AG10803 (cell line): ENCODE measurements at places on chromosomes 6 and 20.
A peak's percentile ranks its signal among the peaks of the same experiment; 100 is the strongest.

DNA sequence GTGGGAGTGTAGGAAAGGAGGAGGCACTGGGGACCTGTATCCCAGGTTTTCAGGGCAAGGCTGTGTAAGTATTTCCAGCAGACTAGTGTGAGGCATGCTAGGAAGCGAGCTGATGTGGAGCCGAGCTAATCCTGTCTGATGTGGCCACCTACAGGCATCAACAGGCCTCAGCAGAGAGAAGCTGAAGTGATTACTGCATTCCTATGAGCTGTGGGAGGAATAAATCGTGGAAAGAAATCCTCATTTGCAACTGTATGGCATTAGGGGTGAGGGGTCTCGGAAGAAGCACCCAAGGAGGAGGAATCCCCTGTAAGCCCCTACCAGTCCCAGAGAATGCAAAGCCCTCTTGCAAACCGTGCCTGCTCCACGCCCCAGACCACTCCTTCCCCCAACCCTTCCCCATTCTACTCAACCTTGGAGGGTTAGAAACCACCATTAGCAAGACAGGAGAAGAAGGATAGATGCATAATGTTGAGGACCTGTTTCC, 41.6 kb downstream of the C6orf15 start:
- DNase-seq, result peak; percentile 82

DNA sequence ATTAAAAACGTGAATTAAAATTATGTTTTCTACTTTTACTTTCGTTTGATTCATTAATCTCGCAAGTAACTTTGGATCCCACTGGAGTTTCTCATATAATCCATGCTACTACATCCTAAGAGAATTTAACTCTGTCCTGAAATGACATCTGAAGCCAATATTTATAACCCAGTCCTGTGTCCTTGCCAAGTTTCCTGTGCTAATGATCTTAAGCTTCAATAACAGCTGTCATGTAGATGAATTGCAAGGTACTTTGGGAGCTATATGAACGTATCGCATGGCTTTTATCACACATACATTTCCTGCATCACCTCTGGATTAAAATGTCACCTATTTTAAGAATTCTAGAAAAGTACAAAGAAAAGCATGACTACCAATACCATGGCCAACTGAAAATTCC, 833.8 kb upstream of the CITED2 start:
- DNase-seq, result no peak

- DNase-seq, result no peak
Observed at GRCh38 chr20:58995461-58996225, 11.4 kb downstream of the CTSZ start.

GRCh38 chr6:83808926-83809325, 44.2 kb upstream of the RIPPLY2 start:
- DNase-seq, result no peak

DNA sequence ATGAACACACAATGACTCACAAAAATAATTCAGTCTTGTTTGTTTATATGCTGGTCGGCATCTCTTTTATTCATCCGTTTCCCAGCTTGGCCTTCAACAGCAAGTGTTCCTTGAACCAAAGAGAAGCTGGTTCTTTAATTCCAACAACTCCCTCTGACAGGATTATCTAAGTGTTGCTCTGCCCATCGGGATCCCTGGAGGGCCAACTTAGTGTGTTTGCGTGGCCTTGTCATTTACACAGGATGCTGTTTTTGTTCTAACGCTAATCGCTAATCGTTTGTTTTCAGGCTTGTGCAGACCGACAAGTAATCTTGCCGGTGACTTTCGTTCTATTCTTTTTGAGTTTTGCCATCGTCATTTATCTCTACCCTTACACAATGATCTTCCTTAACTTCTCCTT, 267.4 kb upstream of the EXOC2 start:
- DNase-seq, result no peak

- DNase-seq, result no peak
Observed at GRCh38 chr6:14017626-14018475, 93.1 kb downstream of the RNF182 start.

GRCh38 chr6:140253096-140253495, 878.6 kb upstream of the CITED2 start:
- DNase-seq, result peak; percentile 57

GRCh38 chr6:41937861-41938574, 3.6 kb downstream of the CCND3 start:
- DNase-seq, result no peak

DNA sequence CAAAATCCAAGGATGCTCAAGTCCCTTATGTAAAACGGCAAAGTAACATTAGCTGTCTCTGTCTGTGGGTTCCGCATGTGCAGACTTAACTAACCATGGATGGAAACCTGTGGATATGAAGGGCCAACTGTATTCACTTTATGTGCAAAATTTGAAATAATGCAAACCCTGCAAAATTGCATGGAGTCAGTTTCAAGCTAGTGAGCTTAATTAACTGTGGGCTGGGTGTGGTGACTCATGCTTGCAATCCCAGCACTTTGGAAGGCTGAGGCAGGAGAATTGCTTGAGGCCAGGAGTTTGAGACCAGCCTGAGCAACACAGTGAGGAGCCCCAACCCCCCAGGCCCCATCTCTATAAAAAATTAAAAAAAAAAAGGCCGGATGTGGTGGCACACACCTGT, 81.4 kb downstream of the ANKS1A start:
- peak; percentile 20 for DNase-seq

DNA sequence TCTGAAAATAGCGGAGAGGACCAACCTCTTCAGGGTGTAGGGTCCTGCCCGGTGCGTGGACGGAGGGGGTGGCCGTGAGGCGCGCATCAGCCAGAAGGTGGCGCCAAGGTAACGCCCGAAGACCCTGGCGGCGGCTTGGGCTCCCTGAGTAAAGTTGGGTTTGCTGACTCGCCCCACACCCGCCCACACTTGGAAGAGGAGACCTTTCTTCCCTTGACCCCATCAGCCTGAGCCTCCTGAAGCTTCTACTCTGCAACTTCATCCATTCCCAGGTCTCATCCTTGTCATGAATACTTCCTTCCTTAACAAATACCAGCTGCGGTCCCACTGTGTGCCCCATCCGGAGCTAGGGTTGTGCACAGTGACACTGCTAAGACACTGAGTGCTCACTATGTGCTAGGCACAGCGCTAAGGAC, 14.6 kb downstream of the CD40 start:
- peak; percentile 36 for DNase-seq

DNA sequence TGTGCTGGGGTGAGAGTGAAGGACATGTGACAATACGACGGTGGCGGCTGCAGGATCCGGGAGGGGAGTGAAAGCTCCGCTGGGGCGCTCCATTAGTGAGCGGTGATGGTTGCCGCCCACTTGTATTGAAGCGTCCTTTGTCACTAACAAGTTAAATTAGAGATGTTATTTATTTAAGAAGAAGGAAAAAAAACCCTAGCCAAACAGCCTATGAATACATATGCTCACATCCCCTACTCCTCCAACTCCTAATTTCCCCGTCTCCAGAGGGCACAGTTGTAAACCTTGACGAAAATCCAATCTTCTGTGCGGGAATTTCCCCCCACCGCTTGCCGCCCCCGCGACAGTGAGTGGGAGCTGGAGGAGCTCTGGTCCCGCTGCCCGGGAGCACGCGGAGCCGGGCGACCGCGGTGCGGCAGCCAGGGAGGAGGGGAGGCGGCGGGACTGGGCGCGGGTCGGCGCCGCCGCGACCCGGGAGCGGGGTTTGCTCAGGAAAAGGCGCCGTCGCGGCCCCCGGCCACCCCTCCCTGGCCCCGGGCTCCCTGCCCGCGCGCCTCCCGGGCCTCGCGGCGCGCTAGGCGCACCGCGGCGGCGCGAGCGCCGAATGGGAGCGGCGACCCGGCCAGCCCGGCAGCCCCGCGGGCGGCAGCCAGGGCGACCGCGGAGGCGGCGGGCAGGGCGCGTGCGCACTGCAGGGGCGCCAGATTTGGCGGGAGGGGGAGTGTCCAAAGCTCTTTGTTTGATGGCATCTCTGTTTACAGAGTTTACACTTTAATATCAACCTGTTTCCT, at the start of gene MYB:
TSS of gene MYB (plus strand) at position 767 of the 791 bp plus-strand sequence. CDS start 206 bp downstream, outside the sequence.
- peak; percentile 25 for DNase-seq

DNA sequence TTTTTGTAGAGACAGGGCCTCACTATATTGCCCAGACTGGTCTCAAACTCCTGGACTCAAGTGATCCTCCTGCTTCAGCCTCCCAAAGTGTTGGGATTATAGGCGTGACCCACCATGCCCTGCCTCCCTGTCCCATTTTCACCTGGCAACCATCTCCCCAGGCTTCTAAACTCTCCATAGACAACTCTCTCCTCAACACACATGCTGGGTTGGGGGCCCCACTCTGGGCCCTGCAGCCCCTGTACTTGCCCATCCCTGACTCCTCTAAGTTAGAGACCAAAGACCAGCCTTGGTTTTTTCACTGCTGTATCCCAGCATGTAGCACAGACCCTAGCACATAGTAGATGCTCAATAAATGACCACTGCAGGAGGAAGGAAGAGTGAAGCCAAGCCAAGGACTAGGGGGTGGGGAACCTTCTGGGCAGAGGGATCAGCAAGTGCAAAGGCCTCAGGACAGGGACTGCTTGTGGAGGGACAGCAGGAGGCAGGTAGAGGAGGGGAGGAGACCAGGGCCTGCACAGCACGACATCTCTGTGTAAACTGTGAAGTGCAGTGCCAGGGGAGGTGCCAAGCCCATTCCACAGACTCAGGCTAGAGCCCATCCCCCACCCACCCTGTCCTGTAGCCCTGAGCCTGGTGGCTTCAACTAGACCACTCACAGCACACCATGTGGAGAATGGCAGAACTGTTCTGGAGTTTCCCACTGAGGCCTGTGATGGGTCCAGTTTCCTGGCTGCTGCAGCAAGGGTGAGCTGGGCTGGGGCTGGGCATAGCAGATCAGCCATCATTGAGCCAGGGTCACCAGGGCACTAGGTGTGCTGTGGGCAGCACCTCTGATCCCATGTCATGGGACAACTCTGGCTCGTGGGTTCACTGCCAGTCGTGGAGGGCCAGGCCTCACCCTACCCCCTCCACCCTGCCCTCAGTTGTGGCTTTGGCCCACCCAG, 3.4 kb upstream of the SRC start:
- no peak for DNase-seq

- no peak for DNase-seq
Observed at GRCh38 chr20:49987868-49988690, 5.3 kb downstream of the SNAI1 start.

DNA sequence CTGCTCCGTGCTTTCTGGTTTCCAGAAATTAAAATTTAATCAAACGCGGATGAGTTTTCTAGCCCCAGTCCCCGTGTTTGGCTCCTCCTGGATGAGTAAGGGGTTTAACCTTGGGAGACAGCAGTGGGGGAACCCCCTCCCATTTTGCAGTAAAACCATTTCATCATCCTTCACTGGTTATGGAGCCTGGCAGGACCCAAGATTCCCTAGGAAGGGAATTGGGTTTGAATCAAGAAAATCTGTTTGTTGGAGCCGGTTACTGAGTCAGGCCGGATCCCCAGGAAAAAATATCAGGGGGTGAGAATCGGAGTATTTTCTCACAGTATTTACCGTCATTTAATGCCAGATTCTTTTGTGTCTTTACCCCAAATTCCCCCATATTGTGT, 754 bp downstream of the YWHAB start:
- no peak for DNase-seq

DNA sequence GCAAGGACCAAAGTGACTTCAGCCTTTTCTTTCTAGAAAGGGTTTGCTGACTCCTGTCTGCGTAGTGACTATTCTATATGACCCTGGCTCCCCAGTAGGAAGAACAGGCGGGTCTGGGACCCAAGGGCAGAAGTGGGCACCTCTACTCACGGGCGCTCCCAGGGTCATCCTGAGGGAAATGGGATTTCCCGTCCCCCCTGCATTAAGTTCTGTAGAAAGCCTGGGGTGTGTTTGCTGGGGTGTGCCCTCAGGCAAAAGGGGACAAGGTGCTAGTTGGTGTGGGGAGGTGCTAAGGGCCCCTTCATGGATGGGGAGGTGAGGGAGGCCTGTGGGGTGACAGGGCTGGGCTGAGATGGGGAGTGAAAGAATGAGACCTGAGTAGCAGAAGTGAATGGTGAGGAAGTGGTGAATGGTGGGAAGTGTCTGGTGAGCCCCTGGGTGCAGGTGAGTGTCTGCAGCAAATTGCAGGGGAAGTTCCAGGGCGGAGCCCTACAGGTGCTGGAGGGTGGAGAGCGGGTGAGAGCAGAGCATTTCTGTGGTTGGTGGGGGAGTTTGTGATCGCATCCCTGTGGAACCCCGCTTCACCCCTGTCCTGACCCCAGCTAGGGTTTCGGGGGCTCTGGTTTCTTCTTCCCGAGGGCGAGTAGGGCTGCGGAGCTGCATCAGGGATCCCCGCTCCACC, 21.1 kb downstream of the RAET1L start:
- DNase-seq, result no peak

DNA sequence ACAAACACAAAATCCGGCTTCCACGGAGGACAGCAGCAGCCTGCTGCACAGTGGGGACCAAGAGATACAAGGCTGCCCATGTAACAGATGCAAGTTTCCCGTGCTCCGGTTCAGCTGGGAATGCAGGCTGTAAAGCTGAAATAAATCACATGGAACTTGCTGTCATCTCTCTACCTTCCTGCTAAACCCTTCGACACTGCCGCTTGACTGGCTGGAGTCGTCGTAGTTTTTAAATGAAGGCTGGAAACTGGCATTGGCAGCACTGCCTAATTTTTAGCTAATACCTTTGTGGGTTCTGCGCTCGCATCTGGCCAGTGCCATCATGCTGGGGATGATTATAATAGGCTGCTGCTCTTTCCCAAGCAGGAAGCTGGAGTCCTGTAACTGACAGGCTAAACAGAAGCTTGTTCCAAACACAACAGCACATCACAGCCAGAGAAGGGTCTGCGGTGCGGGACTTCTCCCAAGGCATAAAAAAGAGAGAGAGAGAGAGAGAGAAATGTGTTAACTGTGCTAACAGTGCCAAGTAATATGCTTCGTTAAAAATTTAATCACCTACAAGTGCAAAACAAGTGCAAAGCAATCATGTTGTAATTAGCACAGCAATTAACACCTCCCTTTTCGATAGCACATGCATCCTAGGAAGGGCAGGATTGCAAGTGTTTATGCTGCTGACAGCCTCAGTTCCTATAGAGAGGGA, 146.1 kb downstream of the TFAP2A start:
- no peak for DNase-seq

- no peak for DNase-seq
Observed at GRCh38 chr20:42204109-42204660, 586.0 kb upstream of the CHD6 start.

DNA sequence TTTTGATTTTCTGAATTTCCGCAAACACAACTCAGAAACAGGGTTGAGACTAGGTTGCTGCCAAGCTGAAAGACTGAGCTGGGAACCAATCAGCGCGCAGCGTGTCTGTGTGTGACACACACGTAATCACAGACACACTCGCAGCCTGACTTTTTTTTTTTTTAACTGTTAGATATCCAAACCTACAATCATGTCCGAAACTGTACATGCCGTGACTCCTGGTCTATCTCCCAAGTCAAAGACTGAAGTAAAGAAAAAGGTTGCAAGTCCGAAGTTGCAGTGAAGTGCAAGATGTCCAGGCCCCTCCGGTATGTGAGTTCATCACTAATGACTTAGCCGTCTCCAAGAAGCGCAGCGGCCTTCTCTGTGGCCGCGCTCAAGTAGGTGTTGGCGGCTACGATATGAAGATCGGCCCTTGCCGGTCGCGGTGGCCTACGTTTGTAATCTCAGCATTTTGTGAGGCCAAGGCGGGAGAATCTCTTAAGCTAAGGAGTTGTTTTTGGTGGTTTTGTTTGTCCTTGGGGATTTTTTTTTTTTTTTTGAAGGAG, 108.2 kb downstream of the HFE start:
- DNase-seq, result peak; percentile 95

GRCh38 chr6:131844243-131844841, 36.5 kb downstream of the ENPP1 start:
- DNase-seq, result peak; percentile 86
